ENCODE measurements at places on chromosomes 11 and 22.

DNA sequence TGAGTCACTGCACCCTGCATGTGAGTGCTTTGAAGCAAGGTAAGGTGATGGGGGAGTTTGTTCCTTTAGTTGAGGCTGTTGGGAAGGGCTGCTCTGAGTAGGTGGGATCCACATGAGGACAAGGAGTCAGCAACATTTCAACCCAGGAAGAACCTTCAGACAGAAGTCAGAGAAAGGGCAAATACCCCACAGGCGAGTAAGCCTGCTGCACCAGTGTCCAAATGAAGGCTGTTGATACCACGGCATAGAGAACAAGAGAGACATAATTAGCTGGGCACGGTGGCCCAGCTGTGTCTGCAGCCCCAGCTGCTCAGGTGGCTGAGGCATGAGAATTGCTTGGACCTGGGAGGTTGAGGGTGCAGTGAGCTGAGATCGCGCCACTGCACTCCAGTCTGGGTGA lies 54.3 kb upstream of the CLMP start:
- DNase-seq, result peak; percentile 25

GRCh38 chr11:64240435-64241240 lies at the start of gene FKBP2:
Gene FKBP2, plus strand, starts transcription at chr11:64241095. Its CDS starts 1,293 bp downstream, at chr11:64242388.
- peak; percentile 94 for DNase-seq

- DNase-seq, result peak; percentile 4
Observed at GRCh38 chr11:92931746-92932422, 37.6 kb upstream of the MTNR1B start.

- no peak for DNase-seq
Observed at GRCh38 chr11:75135021-75135650, 15.8 kb upstream of the SLCO2B1 start.

- no peak for DNase-seq
Observed at GRCh38 chr22:49909476-49910205, 8.6 kb downstream of the ALG12 start.

GRCh38 chr11:66388780-66389386 lies 17.3 kb upstream of the SLC29A2 start:
- DNase-seq, result peak; percentile 74

GRCh38 chr11:70491696-70492472 lies 93.6 kb downstream of the CTTN start:
- DNase-seq, result no peak

DNA sequence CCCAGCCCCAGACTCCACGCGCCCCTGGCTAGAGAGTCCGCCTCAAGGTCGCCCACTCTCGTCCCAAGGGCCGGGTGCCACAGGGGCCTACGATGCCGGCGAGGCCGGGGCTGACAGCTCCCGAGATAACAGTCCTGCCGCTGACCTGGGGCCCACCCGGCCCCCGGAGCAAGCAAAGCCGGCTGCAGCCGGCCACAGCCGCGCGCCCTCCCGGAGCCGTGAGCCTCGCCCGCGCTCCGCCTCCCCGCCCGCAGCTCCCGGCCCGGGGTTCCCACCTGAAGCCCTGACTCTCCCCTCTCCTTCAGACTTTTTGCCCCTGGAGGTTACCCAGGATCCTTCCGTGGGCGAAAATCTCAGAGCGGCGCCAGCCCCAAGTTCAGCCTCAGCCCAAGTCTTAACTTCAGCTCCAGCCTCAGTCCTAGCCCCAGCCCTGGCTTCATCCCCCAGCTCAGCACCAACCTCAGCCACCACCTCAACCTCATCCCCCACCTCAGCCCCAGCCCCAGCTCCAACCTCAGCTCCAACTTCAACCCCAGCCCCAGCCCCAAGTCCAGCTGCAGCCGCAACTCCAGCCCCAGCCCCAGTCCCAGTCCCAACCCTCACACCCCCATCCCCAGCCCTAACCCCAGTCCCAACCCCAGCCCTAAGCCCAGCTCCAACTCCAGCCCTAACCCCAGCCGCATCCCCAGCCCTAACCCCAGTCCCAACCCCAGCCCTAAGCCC lies 1.7 kb downstream of the KLHDC7B start:
- DNase-seq, result no peak

GRCh38 chr11:75576499-75576918 lies 14.5 kb downstream of the SERPINH1 start:
- peak; percentile 55 for DNase-seq

- no peak for DNase-seq
Observed at GRCh38 chr22:49241174-49241851, 586.4 kb downstream of the BRD1 start.

DNA sequence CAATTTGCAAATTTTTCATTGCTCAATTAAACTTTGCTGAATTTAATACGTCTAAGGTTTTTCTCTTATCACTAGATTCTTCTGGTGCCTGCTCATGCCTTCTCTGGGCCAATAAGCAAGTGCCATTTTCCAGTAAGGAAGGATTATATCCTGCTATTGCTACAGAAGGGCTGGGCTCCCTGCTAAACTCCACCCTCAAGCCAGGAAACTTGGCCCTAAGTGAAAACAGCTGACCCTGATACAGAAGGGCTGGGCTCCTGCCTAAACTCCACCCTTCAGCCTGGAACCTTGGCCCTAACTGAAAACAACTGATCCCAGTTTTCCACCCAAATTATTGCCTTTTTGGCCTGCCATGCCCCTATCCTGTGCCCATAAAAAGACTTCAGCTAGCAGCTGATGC lies 385.3 kb downstream of the DYNC2H1 start:
- peak; percentile 61 for DNase-seq

DNA sequence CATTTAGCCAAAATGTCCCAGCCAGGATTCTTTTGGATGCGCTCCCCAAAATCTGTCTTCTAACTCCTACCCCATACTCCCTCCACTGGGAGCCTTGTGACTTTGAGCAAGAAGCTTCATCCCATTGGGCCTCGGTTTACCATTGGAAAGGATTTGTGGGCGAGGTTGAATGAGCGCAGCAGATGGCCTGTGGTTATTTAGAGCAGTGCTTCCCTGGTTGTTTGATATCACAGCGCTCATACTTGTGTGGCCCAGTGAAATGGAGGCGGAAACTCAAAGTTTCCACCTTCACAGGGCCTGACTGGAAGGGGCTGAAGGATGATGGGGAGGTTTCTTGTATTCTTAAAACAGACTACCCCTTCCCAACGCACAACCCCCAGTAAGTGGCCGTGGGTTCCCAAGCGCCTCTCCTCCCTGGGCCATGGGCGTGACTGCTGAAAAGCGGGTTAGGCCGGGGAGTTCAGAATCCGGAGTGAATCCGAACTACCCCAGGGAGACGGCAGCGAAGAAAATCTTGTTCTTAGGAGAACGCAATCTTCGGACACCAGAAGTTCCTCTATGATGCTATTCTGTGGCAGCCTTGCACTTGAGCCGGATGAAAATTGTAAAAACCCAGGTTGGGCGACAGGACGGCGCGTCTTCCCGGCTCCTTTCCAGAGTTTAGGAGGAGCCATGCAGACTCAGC lies 1.2 kb upstream of the ATF4 start:
- DNase-seq, result peak; percentile 57

- no peak for DNase-seq
Observed at GRCh38 chr11:17894929-17895658, 117.8 kb downstream of the SERGEF start.

- no peak for DNase-seq
Observed at GRCh38 chr11:45272701-45273100, 13.4 kb downstream of the SYT13 start.

DNA sequence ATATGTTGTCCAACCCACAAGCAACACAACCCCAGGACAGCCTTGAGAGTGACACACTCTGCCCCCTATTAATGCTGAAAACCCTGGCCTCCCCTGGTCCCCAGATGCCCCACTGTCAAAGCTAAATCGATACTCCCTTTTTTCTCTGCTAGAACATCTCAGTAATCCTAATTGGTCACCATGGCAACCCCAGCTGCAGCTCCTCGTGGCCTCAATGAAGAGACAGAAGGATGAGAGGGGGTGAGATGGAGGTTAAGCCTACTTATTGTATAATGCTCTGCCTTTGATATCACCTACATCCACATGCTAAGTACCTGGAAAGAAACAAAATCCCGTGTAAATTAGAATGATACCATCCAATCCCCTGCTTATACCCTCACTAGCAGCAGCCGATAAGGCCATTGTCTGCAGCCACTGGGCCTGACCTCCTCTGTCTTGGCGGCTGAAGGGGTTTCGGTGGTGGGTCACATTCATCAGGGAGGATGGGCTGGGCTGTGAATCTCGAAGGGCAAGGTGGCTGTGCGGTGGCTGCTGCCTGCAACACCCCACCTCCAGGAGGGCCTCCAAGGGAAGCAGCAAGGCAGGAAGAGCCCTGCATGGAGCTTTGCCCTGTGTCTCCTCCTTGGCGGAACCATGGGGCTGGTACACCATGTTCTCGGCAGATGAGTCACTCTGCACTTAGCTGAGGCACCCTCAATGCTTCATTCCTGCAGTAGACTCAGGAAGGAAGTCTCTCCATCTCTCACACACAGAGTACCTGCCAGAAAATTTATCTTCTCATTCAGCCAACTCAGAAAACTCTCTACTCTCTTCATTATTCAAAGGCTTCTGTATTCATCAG lies 399.5 kb downstream of the BUD13 start:
- DNase-seq, result no peak

DNA sequence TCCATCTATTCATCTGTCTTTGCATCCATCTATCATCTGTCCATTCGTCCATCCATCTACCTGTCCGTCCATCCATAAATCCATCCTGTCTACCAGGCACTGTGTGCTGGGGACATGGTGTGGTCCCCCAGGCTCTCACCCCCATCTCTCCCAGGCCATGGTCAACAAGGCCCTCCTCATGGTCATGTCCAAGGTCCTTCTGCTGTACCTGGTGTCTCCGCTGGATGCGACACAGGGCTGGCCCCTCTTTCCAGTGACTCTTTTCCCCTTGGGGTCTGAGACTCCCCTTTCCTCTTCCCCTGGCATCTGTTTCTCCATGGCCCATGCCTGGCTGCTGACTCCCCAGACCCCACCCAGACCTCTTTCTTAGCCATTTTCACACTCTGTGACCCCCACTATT lies 4.5 kb downstream of the IGLL1 start:
- no peak for DNase-seq

DNA sequence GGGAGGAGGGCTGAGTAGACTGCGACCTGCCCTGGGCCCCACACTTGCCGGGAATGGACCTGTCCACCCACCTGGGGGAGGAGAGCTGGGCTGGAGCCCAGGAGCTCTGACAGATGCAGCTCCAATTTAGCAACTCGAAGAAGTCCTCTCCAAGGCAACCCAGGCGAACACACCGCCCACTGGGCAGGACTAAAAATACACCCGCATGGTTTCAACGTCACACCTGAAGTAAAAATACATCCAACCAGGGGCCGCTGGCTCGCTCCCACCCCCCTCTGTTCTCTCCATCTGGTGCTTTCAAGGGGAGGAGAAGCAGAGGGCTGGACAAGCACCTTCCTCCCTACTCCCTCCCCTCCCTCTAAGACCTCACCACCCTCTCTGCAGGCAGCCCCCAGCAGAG lies 119.9 kb downstream of the FEZ1 start:
- DNase-seq, result peak; percentile 5

GRCh38 chr11:68667511-68668500 lies 16.5 kb upstream of the GAL start:
- DNase-seq, result no peak

DNA sequence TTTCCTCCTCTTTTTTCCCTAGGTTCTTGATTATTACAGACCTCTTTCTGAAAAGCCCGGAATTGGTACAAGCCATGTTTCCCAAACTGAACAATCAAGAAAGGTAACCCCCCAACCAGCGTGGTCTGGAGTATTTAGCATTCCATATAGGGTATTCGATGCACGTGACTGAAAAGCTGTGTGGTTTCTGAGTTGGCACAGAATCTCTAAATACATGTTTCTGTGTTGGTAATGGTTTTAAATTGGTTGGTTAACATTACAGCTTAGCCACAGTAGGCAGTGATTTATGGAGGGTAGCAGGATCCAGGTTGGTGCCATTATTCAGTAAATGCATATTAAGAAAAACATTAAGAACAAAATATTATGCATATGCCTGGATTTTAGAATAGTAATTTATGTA lies 46.8 kb downstream of the ATXN10 start:
- DNase-seq, result no peak

DNA sequence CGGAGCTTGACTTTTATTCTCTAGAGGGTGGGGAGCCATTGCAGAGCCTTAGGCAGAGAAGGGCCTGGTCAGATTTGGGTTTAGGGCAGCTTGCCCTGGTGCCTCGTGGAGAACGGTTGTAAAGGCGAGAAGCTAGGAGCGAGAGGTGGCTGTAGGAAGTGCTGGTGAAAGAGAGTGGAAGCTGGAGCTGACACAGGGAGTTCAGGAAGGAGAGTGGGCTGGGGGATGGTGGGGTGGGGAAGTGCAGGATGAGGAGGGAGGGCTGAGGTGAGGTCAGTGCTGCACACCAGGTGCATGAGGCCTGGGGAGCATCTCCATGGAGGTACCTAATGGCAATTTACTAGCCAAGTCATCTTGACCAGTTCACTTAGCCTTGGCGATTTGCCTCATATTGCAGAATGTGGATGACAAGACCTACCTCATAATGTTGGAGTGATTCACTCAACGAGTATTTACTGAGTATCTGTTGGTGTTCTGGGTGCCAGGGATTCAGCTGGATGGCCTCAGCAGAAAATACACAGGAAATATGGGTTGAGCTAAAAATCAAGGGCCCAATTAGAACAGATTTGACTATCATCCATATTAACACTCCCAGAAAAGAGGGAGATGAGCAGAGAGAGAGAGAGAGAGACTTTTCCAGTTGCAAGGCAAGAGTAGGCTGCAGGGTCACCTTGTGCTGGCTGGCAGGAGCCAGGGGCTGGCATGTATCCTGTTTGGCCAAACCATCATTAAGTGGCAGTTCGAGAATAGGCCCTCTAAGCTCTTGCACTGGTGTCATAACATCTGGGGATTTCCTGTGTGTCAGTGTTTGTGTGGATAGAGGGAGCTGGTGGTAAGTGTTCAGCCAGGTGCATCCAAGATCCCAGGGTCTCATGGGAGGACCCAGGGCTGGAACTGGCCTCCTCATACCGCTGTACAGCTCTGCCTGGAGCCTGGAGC lies 44.4 kb upstream of the CLDN5 start:
- peak; percentile 95 for DNase-seq

- DNase-seq, result no peak
Observed at GRCh38 chr11:61403658-61404057, 11.3 kb downstream of the TMEM216 start.

GRCh38 chr22:25569361-25569760 lies 4.9 kb downstream of the GRK3 start:
- no peak for DNase-seq

DNA sequence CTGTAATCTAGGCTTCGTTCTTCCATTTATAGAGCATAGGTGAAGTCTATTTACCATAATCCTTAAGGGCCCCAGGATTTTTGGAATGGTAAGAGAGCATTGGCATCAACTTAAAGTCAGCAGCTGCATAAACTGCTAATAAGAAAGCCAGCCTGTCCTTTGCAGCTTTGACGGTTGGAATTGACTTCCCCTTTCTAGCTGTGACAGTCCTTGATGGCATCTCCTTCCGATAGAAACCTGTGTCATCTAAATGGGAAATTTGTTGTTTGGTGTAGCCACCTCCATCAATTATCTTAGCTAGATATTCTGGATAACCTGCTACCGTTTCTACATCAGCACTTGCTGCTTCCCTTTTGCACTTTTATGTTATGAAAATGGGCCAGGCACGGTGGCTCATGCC lies 58.0 kb upstream of the GLYATL1B start:
- DNase-seq, result no peak

DNA sequence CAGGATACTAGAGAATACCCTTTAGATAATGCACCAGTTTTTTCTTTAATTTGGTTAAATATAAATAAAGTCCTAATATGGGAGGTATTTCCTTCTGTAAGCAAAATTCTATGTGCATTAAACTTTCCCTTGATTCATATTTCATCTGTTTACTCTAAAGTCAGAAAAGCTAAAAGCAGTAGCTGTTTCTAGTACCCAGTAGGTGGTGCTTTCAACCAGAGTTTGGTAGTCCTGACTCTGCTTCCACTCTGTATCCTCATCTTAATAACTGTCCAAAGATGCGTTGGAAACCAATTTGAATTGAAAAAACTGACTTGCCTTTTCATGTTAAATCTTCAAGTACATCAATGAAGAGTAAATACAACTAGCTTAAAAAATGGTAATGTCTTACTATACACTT lies 1065.2 kb downstream of the JRKL start:
- DNase-seq, result peak; percentile 0

Data from fibroblast of mammary gland (primary cell).